ENCODE measurements at places on chromosomes 3 and 15. TPM values are rescaled to one million over a fixed set of nuclear protein-coding genes. Genes with fewer than 3 reads are reported as not detected.

- no peak for DNase-seq
Observed at GRCh38 chr3:123406598-123406997, 42.3 kb downstream of the ADCY5 start.

- no peak for DNase-seq
Observed at GRCh38 chr15:88752501-88752900, 50.7 kb upstream of the ACAN start.

DNA sequence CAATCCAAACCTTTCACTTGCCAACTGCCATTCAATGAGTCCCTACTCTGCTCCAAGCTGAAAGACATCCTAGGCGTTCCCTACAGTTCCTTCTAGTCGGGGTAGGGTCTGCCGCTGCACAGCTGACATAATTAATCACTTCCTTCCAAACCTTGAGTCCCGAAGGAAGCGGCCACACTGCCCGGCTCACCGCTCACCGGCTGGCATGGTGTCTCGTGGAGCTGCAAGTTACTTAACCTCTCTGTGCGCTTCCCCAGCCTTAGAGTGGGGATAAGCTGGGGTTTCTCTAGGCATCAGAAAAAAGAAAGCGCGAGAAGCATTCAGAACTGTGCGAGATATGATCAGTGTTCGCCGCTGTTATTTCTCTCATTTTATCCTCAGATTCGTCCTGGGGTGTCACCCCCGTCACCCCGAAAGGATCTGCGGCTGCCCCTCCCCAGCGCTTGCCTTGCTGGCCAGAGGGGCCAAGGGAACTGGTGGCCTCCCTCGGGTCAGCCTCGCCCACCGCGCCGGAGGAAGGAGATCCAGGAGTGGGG, 748 bp downstream of the MRPS25 start:
- DNase-seq, result peak; percentile 29

DNA sequence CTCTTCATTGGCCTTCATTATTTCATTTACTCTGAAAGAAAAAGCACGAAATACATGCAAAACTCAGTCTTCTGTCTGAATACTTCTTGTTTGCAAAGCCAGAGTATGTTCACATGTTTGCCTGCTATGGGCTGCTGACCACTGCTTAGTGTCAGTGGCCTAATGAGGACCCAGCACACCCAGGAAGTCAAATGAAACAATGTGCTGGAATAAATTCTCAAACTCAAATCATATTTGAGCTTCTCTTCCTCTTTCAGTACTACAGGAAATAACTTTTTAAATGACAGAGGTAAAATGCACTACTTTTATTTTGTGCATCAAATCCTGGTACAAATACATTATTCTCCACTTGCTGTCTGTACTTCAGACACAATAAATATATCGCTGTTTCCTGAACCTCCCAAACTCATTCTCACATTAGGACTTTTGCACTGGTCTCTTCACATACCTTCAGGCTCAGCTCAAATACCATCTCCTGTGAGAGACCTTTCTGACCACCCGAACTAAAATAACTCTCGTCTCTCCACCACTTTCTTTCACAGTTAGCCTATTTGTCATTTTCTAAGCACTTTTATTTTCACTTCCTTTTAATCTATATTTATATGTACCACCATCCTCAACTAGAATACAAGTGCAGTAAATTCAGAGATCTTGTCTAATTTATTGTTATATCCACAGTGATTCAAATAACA, 176.8 kb downstream of the TUSC7 start:
- no peak for DNase-seq

- DNase-seq, result no peak
Observed at GRCh38 chr15:84824260-84825007, 7.3 kb downstream of the ALPK3 start.

DNA sequence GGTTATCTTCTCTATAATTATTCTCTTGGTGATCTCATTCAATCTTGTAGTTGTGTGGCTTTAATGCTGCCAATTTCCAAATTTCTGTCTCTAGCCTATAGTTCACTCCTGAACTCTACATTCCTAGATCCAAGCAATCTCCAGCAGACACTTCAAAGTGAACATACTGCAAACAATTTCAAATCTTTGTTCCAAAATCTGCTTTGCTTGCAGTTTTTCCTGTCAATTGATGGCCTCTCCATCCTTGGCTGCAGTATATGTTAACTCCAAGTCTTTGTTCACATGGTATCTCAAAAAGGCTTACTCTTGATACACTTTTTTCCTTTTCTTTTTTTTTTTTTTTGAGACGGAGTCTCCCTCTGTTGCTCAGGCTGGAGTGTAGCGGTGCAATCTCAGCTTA, 17.4 kb downstream of the NAA50 start:
- no peak for DNase-seq

GRCh38 chr15:59002418-59002859, 15.0 kb downstream of the RNF111 start:
- no peak for DNase-seq

DNA sequence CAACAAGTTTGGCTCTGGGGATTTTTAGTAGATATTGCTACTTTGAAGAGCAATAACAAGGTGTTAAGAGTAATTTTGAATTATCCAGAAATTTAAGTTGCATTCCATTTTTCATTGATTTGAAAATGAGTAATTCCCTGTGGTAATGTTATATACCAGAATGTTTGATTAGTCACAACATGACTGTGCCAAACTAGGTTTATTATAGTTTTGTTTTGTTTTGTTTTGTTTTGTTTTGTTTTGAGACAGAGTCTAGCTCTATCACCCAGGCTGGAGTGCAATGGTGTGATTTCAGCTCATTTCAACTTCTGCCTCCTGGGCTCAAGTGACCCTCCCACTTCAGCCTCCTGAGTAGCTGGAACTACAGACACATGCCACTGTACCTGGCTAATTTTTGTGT, 40.7 kb downstream of the CNOT10 start:
- no peak for DNase-seq

- DNase-seq, result no peak
Observed at GRCh38 chr3:42164656-42165055, 73.5 kb downstream of the TRAK1 start.

GRCh38 chr3:119497820-119498185, 544 bp upstream of the TIMMDC1 start:
- no peak for DNase-seq

GRCh38 chr3:99760629-99761028, 57.0 kb upstream of the CMSS1 start:
- no peak for DNase-seq

DNA sequence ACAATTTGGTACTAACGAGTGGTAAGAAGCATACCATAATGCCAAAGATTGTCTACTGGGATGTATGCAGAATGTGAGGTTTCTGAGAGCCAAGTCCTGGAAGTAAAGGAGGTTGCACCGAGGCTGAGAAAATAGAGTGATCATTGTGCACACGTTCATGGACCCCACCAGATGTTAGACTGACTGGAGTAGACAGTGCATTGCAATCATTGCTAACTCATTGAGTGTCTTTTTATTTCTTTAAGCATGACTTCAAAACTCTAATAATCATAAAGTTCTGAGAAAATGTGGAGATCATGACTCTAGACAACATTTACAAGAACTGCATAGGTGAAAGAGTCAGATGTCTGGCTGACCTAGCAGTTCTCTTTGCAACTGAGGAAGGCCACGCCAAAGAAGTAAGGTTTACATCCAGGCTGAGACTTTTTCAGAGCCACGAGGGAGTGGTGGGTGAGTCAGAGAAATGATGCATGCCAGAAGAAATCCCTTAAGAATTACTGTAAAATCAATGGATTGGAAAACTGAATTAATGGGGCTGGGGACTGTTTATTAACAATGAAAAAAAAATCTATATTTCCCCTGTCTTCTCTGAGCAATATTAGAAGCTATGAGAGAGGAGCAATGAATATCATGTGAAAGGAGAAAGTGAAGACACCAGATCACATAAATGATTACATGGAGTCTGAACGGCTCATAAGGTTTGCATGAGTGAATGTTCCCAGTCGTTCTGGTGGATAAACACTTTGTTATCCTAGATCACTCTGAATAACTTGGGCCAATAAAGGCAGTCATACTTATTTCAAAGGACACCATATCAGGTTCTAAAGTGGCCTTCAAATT, 76.0 kb upstream of the SLC25A26 start:
- DNase-seq, result no peak

DNA sequence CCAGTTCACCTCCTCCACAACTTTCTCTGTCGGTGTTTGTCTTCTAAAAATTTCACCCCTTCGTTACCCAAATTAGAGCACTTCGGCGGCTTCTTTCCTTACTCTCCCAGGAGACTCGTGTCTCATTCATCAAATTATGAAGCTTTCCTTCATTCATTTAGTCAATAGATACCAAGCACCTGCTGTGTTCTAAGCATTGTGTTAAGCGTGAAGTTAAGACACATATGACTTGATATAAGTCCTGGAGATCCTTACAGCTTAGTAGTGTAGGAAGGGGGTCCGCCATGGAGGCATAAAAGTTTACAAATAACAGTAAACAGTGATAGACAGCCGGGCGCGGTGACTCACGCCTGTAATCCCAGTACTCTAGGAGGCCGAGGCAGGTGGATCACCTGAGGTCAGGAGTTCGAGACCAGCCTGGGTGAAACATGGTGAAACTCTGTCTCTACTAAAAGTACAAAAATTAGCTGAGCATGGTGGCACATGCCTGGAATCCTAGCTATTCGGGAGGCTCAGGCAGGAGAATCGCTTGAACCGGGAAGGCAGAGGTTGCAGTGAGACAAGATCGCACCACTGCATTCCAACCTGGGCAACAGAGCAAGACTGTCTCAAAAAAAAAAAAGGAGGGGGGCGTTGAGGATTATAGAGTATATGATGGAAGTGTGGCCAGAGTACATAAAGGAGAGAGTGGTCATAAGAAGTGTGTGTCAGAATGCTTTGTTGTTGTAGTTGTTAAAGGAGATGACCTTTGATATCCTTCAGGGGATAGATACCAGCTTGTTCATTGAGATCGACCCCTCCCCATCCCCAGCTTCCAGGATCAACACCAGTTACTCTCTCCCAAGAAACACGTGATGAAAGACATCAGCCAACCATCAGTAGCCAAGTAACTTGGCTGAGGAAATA, 744 bp upstream of the CCDC32 start:
- no peak for DNase-seq

- no peak for DNase-seq
Observed at GRCh38 chr3:114223143-114223542, 14.2 kb downstream of the ZNF80 start.

DNA sequence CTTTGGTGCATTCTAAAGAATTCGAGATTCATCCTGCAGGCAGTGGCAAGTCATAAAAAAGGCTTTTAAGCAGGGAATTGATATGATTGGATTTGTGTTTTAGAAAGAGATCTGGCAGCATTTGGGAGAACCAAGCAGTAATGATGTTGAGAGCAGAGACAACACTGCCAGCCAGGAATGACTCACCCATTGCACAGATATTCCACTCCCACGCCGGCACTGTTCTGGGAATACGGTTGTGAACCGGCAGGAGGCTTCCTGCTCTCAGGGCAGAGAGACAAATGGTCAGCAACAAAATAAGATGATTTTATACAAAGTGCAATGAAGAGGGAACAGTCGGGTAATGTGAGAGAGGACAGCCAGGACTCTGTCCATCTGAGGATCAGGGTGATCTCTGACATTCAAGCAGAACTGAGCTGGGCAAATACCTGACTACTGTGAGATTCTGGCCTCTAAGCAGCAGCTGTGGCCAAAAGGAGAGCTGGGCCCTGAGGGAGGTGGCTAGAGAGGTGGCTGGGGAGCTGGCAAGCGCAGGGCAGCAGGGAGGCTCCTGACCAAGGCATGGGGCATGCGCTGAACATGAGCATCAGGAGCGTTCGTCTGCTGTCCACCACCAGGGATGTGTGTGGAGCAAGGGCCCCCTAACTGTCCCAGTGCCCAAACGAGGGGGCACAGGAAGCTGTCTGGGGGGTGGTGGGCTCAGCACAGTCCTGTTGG, 56.1 kb upstream of the PLXNA1 start:
- DNase-seq, result no peak

DNA sequence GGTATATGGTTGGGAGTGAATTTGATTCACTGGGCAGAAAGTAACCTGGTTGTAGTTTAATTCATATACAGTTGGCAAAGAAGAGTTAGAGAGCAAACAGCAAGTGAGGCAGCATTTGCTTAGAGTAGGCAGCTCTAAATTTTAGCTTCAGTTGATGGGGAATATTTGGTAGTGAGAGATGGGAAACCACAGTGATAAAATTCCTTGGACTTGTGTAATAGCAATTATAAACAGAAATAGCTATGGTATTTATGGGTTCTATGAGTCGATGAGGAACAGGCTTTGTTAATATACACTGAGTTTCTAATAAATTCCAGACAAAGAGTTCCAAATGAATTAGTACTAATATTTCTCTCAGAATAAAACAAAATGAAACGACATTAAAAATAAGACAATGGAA, 894.0 kb downstream of the ROBO2 start:
- no peak for DNase-seq

- no peak for DNase-seq
Observed at GRCh38 chr3:152466784-152467183, 198.1 kb downstream of the MBNL1 start.

- DNase-seq, result no peak
Observed at GRCh38 chr15:74222240-74223119, 13.6 kb upstream of the CCDC33 start.

DNA sequence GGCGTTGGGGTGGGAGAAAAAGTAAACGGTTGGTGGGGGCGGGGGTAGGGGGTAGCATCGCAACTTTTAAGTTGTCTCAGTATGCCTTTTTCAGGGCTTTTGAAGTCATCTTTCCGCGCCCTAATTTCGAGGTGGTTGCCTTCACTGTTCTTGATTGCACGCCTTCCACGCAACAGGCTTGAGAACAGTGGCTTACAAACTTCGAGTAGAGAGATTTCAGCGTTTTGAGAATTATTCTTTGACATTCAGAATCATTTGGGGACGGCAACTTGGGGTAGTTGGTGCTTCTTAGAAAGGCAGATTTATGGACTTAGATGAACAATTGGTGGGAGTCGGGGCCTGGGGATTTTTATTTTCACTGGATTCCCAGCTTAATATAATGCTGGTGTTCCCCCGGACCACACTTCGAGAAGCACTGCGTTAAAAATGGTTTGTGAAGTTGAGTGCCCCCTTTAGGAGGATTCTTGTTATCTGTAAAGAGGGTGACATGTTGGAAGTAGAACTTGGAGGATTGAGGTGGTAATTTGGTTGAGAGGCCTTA, 880 bp downstream of the PPP4R2 start:
- peak; percentile 25 for DNase-seq

- DNase-seq, result no peak
Observed at GRCh38 chr3:191008074-191008473, 145.6 kb upstream of the GMNC start.

DNA sequence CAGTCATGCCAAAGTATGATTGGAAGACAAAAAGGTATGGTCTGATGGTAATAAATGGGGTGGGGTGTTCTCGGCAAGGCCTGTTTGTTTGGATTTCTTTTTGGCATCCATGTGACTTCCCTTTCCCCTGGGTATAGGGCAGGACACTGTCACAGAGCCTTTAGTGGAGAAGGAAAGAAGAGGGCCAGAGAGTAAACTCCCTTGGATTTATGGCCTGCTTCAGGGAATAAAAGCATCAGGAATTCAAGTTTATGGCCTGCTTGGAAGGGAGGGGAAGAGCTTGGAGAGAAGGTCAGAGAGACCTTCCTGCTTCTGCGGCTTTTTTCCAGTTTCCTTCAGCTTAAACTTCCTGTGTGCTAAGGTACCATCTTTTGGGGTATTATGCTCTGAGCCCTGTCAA, 179.4 kb upstream of the ADAMTS9 start:
- DNase-seq, result no peak

- DNase-seq, result no peak
Observed at GRCh38 chr3:160686955-160687535, 10.1 kb downstream of the ARL14 start.

- no peak for DNase-seq
Observed at GRCh38 chr3:34020726-34021680, 222.6 kb downstream of the PDCD6IP start.

TMEM202 gene
- not detected for total RNA-seq

ARL14 gene
- total RNA-seq, result not detected

TNK2 gene
- 123 TPM for total RNA-seq

KLF13 gene
- total RNA-seq, result 127 TPM

IL17RE gene
- 0.78 TPM for total RNA-seq

ADAMTS17 gene
- total RNA-seq, result 1.1 TPM

Measured in activated T-helper 2 cell treated with anti-CD3 and anti-CD28 coated beads, Interferon-gamma antibody, Interleukin-2, Interleukin-4, amounts not matched to agents 10 μg/mL and 5 μg/mL and 100 μg/mL, durations not matched to agents 14 hours and 24 hours and 36 hours (primary cell).